ENCODE measurements at places on chromosomes 5 and 9.

- no peak for DNase-seq
Measured at GRCh38 chr5:45355189-45355992, 340.8 kb downstream of the HCN1 start.

DNA sequence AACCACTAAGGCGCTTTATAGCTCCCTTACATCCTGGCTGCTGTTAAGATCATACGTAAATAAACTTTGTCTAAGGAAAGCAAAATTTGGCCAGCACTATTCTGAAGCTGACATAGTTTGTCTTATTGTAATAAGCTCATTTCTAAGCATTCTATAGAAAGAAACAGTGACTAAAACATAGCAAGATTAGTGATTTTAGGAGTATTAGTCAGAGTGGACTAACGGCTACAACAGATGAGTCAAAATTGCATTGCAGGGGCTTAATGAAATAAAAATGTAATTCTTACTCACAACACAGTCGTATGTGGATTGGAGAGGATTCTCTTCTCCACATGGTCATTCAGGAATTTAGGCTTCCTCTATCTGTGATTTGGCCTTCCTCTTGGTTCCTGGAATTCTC lies 347.6 kb downstream of the GADD45G start:
- DNase-seq = no peak

DNA sequence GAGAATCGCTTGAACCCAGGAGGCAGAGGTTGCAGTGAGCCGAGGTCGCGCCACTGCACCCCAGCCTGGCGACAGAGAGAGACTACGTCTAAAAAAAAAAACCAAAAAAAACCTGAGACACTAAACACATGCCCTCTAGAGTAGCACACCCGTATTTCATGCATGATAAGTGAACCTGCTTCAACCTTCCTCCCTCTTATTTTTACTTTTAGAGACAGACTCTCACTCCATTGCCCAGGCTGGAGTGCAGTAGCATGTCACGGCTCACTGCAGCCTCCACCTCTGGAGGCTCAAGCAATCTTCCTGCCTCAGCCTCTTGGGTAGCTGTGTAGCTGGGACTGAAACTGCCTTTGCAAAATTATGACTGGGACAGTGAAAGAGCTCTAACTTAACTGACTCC lies 17.6 kb upstream of the NANS start:
- no peak for DNase-seq

DNA sequence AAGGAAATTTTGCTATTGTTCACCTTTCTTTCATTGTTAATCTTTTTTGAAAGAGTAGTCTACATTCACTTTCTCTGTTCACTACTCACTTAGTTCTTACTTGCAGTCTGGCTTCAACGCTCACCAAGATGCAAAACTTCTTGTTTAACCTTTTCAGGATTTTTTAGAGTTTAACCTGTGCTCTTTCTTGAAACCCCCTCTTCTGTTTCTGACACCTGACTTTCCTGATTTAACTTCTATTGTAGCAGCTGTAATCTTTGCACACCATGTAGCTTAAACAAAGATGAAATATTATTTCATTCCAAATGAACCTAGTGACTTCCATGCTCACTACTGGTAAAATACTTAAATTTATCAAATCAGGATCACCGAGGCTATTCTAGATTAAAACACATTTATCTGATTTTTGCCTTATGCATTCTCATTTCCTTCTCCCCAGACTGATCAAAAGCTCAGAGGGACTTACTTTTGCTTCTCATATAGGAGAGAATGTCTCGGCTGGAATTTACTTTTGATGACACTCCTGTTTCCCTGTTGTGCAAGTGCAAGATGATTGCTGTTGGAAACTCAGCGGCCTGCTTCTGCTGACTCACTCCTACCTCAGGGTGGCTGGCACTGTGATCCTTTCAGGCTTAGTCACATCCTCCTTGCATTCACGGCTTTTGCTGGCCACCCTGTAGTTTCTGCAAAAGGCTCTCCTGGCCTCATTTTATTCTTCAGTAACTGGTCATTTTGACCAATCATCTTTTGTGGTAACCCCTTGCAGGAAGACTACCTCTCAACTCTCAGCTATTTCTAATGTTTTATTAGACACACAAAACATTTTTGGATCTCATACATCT lies 109.3 kb upstream of the IFNE start:
- DNase-seq = no peak

GRCh38 chr9:112081918-112082729 lies 93.0 kb downstream of the SUSD1 start:
- DNase-seq = no peak

DNA sequence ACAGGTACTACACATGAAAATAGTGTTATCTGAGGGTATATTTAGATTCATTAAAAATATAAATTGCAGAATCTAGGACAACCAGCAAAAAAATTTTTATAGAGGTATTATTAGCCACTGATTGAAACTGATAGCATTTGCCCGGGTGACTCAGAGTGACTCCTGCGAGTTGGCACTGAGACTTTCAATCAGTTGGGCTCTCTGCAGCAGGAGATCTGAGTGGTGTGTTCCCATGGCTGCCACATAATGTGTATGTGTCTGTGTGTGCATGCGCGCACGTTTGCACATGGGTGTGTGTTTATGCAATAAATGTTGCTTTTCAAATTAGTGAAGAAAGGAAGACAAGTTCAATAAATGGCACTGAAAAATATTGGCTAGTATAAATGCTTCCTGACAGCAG lies 100.1 kb upstream of the MRPS30 start:
- no peak for DNase-seq

DNA sequence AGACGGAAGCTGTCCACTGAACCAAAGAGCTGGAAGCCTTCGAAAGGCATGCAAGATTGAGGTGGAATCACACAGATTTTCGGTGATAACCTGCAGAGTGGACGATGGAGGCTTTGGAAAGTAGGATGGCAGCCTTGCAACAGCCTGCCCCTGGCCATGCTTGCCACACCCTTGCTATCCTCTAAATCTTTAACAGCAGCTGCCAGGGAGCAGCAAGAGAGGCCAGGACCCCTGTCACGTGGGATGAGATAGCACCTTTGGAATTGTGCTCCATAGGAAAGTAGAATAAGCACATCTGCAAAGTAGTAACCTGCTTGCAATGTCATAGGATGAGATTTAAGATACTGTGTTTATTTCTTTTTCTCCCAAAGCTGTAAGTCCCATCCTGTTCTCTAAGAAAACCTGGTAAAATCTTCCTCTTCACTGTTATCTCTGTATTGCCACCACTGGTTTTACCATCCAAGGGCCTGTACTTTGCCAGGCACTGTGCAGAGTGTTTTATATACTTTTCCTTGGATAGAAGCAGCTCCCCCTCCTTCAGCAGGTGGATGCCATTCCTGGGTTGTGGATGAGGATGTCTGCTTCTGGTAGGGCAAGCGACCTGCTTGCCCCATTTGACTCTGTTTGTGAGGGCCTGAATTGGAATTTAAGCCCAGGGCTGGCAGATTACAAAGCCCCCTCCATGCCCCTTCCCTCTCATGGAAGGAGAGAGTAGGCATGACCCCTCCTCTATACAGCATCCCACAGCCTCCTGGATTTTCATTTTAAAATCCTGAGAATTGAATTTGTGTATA lies 10.1 kb downstream of the TRIO start:
- no peak for DNase-seq

DNA sequence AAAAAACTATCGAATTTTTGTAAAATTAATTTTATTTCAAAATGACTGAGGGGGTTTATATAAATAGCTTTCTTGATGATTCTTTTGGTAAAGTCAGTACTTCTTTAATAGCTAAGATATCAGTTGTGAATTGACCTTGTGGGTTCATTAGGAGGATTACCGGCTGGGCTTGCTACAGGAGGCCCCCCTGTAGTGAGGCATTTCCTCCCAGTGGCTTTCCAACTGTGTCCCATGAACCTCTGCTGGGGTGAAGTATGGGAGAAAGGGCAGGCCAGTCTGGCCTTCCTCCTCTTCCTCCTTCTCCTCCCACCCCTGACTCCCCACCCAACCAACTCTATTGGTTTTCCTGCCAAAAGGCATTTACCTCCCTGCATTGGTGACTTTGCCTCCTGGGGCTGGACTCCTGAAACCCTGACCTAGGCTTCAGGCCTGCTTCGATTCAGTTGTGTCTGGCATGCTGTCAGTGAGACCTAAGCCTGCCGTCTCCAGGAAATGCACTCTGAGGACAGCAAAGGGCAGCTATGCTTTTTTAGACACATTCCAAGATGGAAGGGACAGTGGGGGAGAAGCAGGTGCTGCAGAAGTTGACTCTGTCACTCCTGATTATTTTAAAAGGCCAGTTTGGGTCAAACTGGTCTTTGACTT lies 144.8 kb downstream of the HSPA4 start:
- no peak for DNase-seq

Measured in activated T-helper 1 cell treated with anti-CD3 and anti-CD28 coated beads, Interleukin-2, amount 50 U/mL, for 16 hours (primary cell).